Stimulated activated CD4-positive, alpha-beta T cell treated with anti-CD3 and anti-CD28 coated beads, Interleukin-1b, Interleukin-23, amount 100 ng/mL, for 1 hour (primary cell): ENCODE measurements at places on chromosomes 5 and 9.

DNA sequence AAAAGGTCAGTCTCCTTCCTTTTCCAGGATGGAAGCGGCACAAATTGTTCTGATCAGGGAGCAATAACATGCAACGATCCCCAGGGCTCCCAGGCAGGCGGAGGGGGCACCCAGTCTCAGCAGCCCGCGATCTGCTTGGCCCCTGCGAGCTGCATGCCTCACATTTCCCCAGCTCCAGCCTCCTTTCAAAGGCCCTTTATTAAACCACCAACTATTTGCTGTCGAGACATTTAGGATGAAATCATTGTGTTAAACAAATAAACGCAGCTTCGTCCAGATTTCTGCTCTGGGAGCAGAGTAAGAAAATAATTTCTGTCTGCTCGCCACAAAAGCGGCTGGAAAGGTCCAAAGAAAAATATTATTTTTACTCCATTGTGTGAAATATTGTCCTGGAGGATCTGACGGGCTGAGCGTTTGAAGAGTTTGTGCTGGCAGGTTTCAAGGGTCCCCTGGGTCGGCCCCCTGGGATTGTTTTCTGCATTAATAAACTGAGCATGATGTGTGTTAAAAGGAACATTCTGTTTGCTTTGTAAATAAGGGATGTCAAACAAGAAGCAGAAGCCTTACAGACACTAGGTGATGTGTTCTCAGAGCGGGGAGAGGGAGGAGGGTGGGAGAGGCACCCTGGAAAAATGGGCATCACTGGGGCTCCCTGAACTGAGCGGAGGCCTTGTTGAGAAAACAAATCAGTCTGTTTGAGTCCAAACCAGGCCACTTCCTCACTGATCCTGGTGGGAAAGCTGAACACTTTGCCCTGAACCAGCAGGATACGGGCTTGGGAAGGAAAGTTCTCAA is 110.1 kb downstream of the FOXD1 start:
- DNase-seq = no peak

- no peak for DNase-seq
Observed at GRCh38 chr9:88015606-88016005, 41.3 kb upstream of the CDK20 start.

DNA sequence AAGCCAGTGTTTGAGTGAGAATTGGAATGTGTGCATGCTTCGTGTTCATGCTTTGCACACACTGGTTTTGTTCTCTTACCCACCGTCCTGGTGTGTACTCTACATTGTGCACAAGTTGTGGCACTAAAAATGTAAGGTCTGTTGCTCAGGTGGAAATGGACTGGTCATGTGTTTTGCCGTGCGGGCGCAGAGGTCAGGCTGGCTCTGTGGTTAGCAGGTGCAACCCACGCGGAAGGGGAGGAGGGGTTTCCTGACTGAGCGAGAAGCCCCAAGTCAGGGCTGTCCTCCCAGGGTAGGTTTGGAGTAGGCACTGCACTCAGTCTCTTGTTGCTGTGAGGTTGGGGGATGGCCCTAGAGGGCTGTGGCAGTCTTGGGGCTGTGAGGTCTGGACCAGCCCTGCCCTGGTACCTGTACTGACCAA is 86.6 kb downstream of the EHMT1 start:
- no peak for DNase-seq

GRCh38 chr5:163360656-163361055 is 76.7 kb upstream of the CCNG1 start:
- DNase-seq = no peak

DNA sequence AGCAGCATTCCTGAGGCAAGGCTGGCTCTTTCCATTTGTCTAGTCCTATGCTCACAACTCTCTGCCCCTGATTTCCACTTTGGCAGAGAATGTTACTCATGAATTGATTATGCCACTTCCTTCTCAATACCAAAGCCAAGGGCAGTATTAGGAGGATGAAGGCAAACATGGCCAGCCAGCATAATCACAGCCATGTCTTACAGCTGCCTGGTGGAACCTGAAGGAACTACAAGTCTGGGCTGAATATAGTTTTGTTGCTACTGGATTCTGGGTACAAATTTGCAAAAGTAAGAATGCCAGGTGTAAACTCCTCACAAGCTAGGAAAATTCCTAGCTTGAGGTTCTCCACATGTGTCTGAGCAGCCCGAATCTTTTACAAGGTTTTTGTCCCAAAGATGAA is 4.2 kb downstream of the SIL1 start:
- no peak for DNase-seq

GRCh38 chr5:90171466-90171865 is 238.1 kb downstream of the CETN3 start:
- DNase-seq = no peak

- DNase-seq = no peak
Observed at GRCh38 chr5:135823881-135824280, 10.6 kb upstream of the SLC25A48 start.

DNA sequence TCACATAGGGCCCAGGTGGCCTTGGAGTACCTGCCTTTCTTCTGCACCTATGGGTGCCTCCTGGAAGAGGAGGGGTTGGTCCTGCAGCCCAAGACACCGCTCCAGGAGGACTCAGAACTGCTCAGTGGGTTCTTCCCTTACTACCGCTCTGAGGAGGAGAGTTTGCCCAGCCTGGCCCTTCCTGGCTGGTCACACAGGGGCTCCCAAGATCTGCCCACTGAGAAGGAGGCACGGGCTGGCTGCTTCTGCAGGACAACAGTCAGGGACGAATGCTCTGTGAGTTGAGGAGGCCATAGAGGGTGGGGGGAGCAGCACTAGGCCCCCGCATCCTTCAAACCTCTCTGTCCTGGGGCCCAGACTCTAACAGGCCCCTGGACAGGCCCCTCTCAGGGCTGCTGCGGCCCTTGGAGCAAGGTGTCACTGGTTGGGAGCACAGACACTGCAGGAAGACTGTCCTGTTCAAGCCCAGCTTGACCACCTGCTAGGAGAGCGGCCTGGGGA is 9.9 kb upstream of the SLC25A48 start:
- no peak for DNase-seq

- DNase-seq = no peak
Observed at GRCh38 chr9:107455425-107456135, 34.0 kb downstream of the KLF4 start.

- DNase-seq = peak; percentile 57
Observed at GRCh38 chr5:178113141-178113787, at the start of gene N4BP3. Gene N4BP3, plus strand, starts transcription at chr5:178113532. Its CDS starts 6,052 bp downstream, at chr5:178119584.

GRCh38 chr5:140631831-140632365 is 1.1 kb downstream of the CD14 start:
- DNase-seq = no peak

GRCh38 chr9:130193103-130193502 is 20.9 kb downstream of the NCS1 start:
- no peak for DNase-seq

- DNase-seq = no peak
Observed at GRCh38 chr5:115295777-115296123, 704 bp downstream of the CCDC112 start.

DNA sequence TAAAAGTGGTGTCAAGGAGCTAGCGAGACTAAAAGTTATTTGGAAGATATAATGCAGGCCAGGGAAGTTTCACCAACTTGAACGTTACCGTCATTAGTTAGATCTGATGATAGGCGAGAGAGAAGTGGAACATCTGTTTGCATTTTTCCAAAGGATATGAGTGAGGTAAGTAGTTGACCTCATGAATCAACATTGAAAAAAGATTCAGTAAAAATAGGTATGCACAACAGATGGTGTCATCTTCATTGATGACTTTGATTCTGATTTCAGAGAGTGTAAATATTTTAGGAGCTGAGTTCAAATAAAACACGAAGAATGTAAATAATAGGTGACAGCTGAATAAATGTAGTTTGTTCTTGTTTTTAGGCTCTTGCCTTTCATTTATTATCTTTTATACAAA is 998.9 kb upstream of the CDH6 start:
- DNase-seq = no peak

DNA sequence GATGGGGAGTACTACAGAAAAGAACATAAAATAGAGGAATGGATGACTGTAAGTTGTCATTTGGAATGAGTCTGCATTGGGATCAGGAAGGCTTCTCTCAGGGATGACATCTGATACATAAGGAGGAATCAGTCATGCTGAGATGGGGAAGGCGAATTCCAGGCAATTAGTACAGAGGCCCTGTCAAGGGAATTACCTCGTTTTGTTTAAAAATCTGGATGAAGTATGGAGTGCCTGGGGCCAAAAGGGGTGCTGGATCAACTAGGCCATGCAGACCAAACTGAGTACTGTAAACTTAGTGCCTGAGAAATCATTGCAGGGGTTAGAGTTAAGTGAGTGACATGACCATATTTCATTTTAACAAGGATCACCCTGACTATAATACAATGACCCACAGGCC is 30.5 kb downstream of the JAKMIP2 start:
- no peak for DNase-seq

GRCh38 chr9:103530934-103531333 is 535.8 kb downstream of the CYLC2 start:
- no peak for DNase-seq

- DNase-seq = no peak
Observed at GRCh38 chr9:137013571-137013940, 14.5 kb downstream of the ABCA2 start.

GRCh38 chr5:6804766-6805501 is 91.7 kb downstream of the TENT4A start:
- no peak for DNase-seq

DNA sequence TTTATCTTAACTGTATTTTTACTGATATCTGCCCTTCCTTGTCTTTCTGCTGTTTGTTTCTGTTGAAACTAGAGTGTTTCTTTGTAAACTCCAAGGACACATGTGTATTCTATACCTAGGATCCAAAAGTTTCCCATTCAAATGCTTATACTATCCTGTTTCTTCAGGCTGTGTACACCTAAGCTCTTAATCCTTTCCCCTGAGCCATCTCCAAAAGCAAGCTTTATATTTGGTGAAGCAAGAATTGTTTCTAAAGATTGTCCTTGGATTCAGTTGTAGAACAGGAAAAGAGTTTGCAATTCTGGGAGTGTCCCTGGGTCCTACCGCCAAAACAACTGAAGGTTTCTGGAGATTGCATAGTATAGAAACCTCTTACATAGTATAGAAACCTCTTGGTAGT is 65.9 kb downstream of the CWC27 start:
- no peak for DNase-seq

DNA sequence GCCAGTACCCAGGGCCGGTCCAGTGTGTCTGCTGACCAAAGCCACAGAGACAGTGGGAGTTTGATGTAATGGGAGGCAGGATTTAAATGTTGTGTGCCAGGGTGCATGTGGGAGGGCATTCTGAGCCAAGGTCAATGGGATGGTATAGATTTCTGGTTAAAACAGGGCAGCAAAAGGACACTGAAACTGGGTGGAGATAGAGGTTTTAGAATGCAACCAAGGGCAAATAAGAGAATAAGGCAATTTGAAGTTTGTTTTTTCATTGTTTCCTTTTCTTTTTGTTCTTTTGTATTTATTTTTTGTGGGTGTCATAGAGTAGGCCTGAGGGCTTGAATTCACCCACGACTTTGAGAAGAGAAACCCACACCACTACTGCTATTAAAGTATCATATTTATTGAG is 65.5 kb upstream of the CLINT1 start:
- DNase-seq = no peak

DNA sequence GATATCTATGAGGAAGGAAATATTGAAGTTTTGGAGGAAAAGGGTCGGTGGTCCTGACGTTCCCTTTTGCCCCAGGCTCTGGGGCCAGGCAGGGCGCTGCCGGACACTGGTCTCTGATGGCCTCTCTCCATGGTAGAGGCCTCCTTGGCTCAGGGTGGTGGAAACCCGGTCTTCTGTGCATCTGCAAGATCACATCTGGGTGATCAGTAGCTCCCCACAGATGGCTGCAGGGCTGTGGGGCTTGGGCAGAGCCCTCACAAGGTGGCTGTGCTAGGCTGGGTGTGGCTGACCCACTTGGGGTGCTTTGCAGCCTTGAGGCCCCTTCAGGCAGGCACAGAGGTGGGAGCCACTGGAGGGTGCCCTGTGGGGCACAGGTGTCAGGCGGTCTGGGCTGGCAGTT is 53.9 kb upstream of the RNU6ATAC start:
- DNase-seq = no peak

DNA sequence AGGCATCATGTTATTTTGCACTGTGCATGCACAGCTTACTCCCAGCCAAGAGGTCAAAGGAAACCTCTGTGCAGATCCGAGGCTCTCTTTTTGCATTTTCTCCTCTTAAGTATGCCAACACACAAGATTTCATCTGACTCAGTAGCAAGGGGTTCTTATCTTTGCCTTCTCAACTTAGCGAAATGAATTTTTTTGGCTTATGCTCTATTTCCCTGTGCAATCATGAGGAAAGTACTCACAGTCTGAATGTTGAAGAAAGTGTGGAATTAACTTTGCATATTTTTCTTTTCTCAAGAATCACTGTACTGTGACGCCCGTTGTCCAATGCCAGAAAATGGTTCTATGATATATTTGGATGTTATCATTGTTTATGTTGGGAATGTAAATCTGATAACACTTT is 173.5 kb upstream of the FBXL7 start:
- no peak for DNase-seq

DNA sequence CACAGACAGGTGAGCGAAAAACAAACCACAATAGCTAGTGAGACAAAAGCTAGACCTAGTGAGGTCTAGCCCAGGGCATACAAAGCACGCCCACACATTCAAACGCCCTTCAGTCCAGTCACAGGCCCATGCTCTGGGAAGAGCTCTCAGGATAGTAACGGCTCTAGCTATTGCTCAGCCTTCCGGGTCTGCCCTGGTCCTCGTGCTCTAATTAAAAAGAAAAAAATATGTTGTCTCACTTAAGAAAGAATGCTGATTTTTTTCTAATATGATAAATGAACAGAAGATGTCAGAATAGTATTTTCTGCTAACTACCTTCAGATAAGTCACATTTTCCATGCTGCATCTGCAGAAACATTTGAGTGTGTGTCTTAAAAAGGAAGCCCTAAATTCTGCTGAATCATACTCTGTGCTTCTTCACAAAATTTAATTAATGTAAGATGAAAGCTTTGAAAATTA is 94.5 kb downstream of the PLPP1 start:
- DNase-seq = no peak

DNA sequence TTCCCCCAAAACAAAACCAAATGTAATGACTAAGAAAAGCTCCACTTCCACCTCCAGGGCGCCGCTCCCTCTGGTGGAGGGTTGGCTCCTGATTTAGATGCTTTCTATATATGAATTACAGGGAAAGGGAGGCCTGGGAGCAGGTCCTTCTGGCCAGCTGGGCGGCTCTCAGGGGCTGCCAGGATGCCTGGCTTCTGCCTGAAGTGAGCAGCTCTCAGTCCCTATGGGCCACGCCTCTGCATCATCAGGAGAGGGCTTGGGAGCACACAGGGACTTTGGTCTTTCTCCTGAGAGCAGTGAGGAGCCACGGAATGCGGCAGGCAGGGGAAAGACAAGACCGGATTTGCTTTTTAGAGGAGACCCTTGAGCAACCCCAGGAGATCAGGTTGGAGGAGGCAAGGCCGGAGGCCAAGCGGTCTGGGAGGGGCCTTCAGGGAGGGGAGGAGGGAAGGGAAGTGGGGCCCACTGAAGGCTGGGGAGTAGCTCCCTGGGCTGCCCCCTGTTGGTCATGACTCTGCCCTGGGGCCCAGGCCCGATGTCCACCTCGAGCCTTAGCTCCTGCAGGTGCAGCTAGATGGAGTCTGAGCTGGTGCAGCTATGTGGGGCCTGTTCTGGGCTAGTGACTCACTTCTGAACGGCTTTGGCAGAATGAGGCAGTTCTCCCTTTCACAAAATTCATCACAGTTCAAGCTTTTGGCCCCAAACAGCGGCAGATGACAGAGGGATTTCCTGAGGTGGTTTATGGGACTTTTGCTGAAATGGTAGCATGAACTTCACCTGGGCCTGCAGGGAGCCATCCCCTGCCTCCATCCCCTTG is 11.3 kb upstream of the GRHPR start:
- no peak for DNase-seq
